ENCODE measurements at places on chromosomes 6 and 20.

GRCh38 chr6:399785-400534 is 8.4 kb downstream of the IRF4 start:
- no peak for DNase-seq

DNA sequence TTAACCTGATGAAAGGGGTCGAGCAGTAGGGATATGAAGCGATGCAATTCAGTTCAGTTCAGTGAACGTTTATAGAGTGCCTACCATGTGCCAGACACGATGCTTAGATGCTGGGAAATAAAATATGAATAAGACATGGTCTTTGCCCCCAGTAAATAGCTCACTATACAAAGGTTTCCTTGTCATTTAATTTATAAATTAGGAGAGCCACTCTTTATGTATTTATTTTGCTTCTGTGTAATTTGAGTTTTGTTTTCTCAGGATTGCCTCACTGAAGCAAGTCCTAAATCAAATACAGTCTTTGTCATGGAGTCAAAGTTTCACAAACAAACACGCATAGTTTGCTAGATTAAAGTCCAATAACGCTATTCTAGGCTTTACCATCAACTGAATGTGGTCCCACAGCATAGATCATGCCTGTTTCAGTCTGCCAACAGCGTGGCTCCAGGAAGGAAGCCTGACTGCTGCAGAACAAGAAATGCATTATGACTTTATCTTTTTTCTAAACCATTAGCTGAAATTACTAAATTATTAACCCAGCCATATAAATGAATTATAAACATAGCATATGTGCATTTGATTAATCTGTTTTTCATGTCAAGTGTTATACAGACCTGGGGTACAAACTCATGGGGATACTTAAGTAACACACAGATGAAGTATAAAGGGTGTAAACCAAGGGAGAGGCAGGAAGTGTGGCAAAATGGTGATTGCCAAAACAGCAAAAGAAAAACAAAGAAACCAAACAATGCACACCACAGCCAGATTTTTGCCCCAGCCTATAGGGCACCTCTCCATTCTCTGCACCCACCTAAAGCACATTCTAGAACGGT is 29.8 kb upstream of the CCN2 start:
- DNase-seq, result no peak

DNA sequence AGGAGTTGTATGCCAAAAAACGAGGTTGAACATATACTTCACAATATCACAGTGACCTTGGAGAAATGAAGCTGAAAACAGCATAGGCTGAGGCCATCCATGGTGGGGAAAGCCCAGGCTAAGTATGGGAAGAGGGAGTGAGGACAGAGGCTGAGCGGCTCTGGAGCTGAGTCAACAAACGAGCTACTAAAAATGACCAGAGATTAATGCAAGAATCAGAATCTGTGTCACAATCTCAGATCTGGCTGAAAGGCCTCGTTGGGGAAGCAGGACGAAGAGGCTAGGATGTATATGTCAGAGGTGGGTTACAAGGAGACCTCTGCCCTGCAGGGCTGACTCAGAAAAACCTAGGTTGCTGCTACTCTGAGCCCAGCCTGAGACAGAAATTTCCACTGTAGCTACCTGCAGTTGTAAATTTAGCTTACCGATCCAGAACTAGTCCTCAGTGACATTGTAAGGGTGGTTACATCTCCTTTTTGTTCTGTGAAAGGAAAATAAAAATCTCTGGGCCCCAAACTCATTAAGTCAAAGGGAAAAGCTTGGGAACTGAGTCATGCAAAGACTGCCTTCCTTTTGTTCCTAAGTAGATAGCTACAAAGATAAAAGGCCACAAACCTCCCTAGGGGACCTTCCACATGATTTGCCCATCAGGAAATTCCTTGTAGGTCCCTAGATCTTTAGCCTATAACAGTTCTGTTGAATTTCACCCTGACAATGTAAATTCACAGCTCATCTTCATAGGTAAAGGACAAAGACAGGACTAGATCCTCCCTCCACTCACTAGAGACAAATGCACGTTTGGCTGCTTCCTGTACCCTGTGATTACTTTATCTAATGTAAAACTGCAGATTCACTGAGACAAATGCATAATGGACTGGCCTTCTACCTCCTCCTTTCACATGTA is 8.5 kb upstream of the TUBB2A start:
- DNase-seq, result no peak

- no peak for DNase-seq
These were observed 344.5 kb upstream of the ZFP64 start for GRCh38 chr20:52536040-52536439.

GRCh38 chr20:40238511-40238910 is 450.5 kb downstream of the MAFB start:
- DNase-seq, result no peak

DNA sequence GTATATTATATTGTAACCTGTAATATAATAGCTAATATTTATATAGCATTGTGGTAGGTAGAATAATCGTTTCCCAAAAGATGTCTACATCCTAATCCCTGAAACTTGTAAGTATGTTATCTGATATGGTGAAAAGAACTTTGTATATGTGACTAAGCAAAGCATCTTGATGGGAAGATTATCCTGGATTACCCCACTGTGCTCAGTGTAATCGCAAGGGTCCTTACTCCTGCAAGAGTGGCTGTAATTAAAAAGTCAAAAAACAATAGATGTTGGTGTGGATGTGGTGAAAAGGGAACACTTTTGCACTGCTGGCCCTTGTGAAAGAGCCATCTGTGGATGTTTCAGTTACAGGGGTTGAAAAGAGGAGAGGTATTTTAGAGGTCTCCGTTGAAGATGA is 95.2 kb downstream of the EDN1 start:
- no peak for DNase-seq

DNA sequence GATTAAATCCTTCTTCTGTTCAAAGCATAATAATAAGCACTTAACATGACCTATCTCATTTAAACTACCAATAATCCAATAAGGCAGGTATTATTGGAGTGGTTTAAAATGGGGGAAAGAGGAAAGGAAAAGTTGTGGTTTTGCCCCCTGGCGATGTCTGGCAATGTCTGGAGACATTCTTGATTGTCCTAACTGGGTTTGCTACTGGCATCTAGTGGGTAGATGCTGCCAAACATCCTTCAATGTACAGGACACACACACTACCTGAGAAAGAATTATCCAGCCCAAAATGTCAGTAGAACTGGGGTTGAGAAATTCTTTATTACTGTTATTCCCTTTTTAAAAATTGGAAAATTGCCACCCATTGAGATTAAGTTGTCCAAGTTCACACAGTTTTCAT is 25.2 kb upstream of the SRSF6 start:
- no peak for DNase-seq

DNA sequence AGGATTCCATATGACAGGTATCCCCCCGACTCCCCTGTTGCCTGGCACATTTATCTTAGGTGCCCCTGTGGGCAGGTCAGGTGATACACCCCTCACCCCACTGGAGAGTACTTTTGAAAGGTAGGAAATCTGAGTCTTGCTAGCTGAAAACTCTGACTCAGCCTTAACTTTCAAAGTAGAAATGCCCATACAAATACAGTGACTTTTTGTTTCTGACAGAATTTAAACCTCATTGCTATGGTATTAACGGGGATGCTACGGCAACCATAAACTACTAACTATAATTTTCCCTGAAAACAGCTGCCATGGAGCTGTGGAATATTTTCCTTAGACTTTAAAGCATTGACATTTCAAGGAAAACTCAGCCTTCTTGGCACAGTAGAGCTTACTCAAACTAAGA is 536.0 kb downstream of the RFPL4B start:
- DNase-seq, result no peak

GRCh38 chr6:138945354-138945753 is 42.7 kb downstream of the REPS1 start:
- DNase-seq, result peak; percentile 22

GRCh38 chr6:18053555-18054445 is 66.4 kb upstream of the KIF13A start:
- no peak for DNase-seq

GRCh38 chr20:24915440-24915839 is 33.6 kb upstream of the CST7 start:
- no peak for DNase-seq

DNA sequence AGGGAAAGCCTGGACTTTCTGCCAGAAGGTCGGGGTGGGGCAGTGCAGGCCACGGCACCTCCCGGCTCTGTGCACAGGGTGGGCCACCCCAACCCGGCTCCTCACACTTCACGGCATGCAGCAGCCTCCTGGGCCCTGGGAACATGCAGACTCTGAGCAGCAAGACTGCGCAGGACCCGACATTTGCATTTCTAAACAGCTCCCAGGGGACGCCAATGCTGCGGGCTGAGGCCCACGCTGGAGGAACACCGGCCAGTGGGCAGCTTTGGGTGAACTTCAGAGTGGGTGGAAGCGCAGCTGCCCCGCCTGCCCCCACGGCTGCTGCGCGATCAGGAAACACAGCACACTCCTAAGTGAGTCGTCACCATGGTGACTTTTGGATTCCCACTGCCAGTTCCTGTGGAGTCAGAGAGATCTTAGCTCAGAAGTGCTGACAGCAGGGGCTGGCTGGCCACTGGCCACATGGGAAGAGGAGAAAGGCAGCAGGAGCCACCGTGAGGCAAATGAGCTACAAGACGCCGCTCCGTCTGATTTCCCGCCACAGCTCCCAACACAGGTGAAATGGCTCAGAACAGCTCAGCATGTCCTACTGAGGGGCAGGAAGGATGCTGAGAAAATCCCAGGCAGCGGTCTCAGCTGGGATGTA is 52.1 kb downstream of the RNASET2 start:
- no peak for DNase-seq

DNA sequence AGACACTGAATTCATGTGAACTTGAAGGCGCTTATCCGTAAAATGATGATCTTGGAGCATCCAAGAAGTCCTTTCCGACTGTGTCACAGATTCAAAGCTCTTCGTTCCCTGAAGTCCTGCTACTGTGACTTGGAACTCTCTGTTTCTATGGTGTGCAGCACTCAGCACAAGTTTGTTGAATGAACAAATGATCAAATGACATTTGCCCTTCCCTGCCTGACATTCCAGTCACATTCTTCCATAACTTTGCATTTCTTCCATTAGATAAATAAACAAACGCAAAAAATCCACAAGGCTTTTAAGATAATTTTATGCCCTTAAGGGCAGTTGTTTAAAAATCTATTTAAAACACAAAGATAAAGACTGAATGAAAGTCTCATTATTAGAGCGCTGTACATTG is 39.9 kb downstream of the SGK1 start:
- no peak for DNase-seq

DNA sequence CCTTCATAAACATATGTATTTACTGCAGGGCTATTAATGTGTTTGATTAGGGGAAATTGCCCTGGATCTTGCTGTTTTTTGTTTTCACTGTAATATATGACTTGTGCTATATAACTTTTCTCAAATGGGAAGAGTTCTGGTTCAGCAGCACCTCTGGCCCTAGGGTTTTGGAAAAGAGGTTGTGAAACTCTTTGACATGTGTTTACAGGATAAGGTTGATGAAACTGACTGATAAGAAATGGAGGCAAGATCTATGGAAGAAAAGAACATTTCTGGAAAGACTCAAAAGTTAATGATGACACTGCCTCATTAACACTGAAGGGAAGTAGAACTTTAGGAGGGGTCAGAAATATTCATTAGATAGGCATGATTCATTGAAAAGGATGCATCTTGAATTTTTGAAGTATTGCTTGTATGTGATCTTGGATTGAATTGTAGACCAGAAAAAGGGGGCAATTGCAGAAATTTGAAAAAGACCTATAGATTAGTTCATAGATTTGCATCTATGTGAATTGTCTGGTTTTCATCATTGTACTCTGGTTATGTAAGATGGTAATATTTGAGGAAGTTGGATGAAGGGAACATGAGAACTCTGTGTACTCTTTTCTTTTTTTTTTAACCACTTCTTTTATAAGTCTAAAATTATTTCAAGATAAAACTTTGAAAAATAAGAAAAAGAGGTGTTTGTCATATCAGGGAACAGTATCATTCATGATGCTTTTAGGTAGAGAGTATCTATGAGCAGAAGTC is 54.0 kb downstream of the UTRN start:
- no peak for DNase-seq

- DNase-seq, result no peak
These were observed 45.6 kb upstream of the IYD start for GRCh38 chr6:150323205-150323604.

DNA sequence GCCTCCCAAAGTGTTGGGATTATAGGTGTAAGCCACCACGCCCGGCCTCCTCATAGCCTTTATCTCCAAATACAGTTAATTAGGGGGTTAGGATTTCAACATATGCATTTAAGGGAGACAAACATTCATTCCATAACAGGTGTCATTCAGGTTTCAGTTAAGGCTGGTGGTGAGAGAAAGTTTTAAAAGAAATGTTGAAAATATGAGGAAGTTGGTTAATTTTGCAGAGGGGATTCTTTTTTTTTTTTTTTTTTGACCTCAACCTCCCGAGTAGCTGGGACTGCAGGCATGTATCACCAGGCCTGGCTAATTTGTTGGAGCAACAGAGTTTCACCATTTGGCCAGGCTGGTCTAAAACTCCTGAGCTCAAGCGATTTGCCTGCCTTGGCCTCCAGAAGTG is 12.5 kb upstream of the EBF4 start:
- DNase-seq, result no peak

GRCh38 chr20:258269-258858 is 840 bp downstream of the DEFB132 start:
- no peak for DNase-seq

- DNase-seq, result peak; percentile 16
These were observed 671 bp downstream of the EFHC1 start for GRCh38 chr6:52420668-52421358.

DNA sequence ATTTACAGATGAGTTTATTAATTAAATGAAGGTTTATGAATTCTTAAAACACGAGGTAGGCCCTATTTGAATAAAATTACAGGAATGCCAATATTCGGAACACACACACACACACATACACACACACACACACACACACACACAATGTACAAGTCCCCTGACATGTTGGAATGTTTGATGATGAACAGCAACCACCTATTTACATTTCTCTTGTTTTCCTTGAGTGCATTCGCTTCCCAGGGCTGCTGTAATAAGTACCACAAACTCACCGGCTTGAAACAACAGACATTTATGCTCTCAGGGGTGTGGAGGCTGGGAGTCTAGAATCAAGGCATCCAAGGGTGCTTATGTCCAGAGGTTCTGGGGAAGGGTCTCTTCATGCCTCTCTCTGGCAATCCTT is 90.3 kb downstream of the SLC22A3 start:
- DNase-seq, result no peak

- DNase-seq, result no peak
These were observed 87.0 kb downstream of the FAM217A start for GRCh38 chr6:3991941-3992340.

- peak; percentile 69 for DNase-seq
These were observed 56.6 kb upstream of the CCN6 start for GRCh38 chr6:111997078-111997852.
